ENCODE measurements at places on chromosomes 4 and X.

GRCh38 chr4:15343000-15343399 is 84.8 kb upstream of the C1QTNF7 start:
- no peak for DNase-seq

DNA sequence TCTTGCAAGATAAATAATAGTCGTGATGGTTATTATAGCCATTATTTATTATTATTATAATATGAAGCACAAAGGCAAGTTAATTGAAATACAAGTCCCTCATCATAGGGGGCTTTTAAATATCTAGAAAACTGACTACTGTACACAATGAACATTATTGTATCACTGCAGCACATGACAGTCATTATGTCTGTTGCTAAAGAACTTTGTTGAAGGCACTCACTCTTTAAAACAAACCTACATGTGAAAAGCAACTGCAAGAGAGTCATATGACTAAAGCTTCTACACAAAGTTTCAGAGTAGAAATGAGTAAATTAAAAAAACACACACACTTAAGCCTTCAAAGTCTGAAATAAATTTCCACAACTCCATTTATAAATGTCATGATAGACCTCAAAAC is 23.3 kb upstream of the DCAF12L1 start:
- no peak for DNase-seq

- DNase-seq: no peak
Measured at GRCh38 chr4:6230502-6230785, 30.1 kb upstream of the JAKMIP1 start.

- no peak for DNase-seq
Measured at GRCh38 chr4:189547559-189547958, 393.1 kb upstream of the FRG1 start.

DNA sequence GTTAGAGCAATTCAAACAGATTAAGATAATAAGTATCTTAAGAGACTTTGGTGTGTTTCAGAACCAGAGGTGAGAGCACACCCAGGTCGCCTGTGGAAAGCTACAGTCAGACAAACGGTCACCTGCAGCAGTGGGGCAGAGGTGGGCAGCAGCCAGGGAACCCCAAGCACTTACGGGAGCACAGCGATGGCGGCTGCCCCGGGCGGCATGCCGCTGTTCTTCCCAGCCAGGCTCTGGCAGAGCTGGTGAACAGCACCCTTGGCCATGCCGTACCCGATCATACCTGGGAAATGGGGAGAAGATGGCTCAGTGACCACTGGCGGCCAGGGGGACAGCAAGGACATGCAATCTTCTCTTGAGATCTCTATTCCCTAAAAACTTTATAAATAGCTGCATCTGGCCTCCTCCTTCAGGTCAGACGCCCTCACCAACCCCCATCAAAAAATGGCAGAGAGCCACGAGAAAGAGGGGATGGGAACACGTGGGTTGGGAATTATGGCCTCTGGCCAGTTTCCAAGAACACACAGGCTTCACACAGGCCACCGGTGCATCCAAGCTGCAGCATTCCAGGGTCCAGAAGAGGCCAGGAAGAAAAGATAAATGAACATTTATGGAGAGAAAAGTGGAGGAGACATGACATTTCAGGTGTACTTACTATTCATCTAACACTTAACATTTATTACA is 19.7 kb downstream of the QDPR start:
- no peak for DNase-seq

GRCh38 chr4:47010347-47010911 is 17.0 kb upstream of the GABRA4 start:
- no peak for DNase-seq

GRCh38 chrX:29662101-29662500 is 553.3 kb upstream of the MAGEB2 start:
- DNase-seq: peak; percentile 83
